ENCODE measurements at places on chromosomes 5 and 9. TPM values are rescaled to one million over a fixed set of nuclear protein-coding genes. Genes with fewer than 3 reads are reported as not detected.

Gene REEP5
- 61.9 TPM for total RNA-seq

Gene HTR1A
- not detected for total RNA-seq

Gene FAM221B
- total RNA-seq, result 0.29 TPM

DNA sequence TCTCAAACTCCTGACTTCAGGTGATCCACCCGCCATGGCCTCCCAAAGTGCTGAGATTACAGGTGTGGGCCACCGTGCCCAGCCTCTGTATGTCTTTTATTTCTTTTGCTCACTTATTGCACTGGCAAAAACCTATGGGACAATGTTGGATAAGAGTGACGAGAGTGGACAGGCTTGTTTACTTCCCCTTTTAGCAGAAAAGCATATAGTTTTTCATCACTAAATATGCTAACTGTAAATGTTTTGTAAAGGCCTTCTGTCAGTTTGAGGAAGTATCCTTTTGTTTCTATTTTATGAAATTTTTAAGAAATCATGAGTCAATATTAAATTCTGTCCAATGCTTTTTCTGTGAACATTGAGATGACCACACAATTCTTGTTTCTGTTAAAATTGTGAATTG, 103.3 kb downstream of the AUH start:
- H3K4me3 ChIP-seq, result no peak overlapping the region
- H3K27me3 ChIP-seq, result no peaks in the 10 kb centered on the region
- DNase-seq, result no peak
- H3K36me3 ChIP-seq, result no peaks in the 10 kb centered on the region
- H3K4me1 ChIP-seq, result no peaks in the 10 kb centered on the region
- no peak overlapping the region for H3K27ac ChIP-seq

- no peak overlapping the region for H3K27ac ChIP-seq
- H3K4me3 ChIP-seq, result no peak overlapping the region
- H3K4me1 ChIP-seq, result no peaks in the 10 kb centered on the region
- no peak for DNase-seq
Observed at GRCh38 chr9:37507566-37508134, 21.9 kb downstream of the POLR1E start.

DNA sequence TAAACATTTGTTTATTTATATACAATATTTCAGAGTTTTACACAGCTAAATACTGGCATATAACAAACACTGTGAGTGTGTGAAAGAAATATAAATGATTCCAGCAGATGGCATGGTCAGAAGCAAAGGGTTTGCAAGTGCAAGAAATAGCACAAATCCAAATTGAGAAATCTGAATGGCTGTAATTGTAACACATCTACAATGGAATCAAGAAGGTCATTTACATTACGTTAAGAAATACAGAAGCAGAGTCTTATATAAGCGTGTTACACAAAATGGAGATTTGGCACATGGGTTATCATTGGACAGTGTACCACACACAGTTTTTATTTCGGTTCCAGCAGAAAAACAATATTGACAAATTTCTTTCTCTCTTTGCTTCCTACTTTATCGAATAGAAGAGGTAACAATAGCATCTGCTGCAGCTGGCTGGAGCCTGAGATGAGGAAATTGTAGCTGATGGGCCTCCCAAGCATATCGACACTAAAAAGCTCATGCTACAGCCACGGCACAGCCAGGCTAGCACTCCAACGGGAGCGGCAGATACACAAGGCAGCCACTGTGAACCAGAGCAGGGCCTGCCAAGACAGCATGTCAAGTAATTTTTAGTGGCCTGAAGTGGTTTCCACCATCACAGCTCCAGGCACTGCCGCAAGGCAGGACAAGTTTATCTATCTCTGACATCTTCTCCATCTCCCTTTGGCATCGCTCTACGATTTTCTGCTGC, 564.6 kb upstream of the DMAC1 start:
- H3K27ac ChIP-seq, result no peak overlapping the region
- no peaks in the 10 kb centered on the region for H3K27me3 ChIP-seq
- no peak for DNase-seq
- no peaks in the 10 kb centered on the region for H3K36me3 ChIP-seq
- no peak overlapping the region for H3K4me3 ChIP-seq
- no peaks in the 10 kb centered on the region for H3K4me1 ChIP-seq

GRCh38 chr9:121990600-121991306, 102.4 kb downstream of the TTLL11 start:
- no peak for DNase-seq
- H3K36me3 ChIP-seq, result no peaks in the 10 kb centered on the region
- H3K27me3 ChIP-seq, result no peaks in the 10 kb centered on the region
- H3K4me3 ChIP-seq, result no peak overlapping the region
- H3K4me1 ChIP-seq, result no peaks in the 10 kb centered on the region
- no peak overlapping the region for H3K27ac ChIP-seq

DNA sequence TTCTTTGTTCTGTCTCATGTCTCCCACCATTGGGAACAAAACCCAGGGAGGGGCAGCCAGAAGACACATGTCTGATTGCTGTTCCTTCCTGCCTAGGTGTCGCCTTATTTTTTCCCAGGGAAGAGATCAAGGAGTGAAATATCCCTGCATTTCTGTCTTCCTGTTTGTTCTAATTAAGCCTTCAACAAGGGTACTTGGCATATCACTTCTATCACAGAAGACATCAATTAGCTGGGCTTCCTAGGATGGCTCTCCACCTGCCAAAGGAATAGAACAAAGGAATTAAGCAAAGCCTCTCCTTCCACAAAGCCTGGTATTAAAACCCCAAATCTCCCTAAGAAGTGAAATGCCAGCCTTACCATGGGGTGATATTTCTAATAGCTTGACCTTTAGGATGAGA, 299.5 kb upstream of the CD180 start:
- H3K4me1 ChIP-seq, result no peaks in the 10 kb centered on the region
- H3K27me3 ChIP-seq, result 0 out of 2 replicates have a peak, but pooled peaks cover 3% of the 10 kb centered on the region
- H3K4me3 ChIP-seq, result no peak overlapping the region
- H3K27ac ChIP-seq, result no peak overlapping the region
- no peak for DNase-seq

DNA sequence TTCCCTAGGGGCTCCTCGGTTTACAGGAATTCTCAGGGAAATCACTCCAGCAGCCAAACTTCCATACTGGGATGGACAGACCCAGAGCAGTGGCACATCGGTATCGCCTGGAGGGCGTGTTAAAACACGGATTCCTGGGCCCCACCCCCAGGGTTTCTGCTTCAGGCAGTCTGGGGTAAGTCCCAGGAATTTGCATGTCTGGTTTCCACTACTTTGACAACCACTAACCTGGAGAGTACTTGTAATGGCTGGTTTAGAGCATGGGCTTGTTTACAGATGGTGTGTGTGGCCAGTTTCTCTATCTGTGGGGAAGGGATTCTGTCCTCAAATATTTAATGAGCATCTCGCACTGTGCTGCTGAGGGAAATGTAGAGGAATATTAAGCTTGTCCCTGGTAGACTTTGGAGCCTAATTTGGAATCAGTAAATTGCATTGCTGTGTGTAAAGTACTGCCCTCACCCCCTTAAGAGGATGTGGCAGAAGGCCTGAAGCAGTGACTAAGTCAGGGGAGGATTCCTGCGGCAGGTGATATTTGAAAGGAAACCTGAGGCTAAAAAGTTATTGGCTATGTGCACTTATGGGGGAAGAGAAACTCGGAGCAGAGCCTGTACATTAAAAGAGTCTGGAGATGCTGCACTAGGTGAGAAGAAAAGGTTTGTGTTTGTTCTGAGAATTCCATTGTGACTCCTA, 18.6 kb upstream of the TJP2 start:
- peak overlapping the region; percentile 7 for H3K4me3 ChIP-seq
- peak; percentile 78 for DNase-seq
- H3K4me1 ChIP-seq, result peaks cover 16% of the 10 kb centered on the region
- peak overlapping the region; percentile 36 for H3K27ac ChIP-seq

- no peaks in the 10 kb centered on the region for H3K36me3 ChIP-seq
- peak; percentile 22 for DNase-seq
- no peaks in the 10 kb centered on the region for H3K4me1 ChIP-seq
- no peaks in the 10 kb centered on the region for H3K27me3 ChIP-seq
- H3K27ac ChIP-seq, result no peak overlapping the region
Observed at GRCh38 chr9:116998305-116998704, 311.2 kb downstream of the TRIM32 start.

- no peak for DNase-seq
- H3K4me3 ChIP-seq, result no peak overlapping the region
- no peaks in the 10 kb centered on the region for H3K36me3 ChIP-seq
- no peaks in the 10 kb centered on the region for H3K27me3 ChIP-seq
Observed at GRCh38 chr9:13915131-13915530, 398.8 kb downstream of the NFIB start.

- no peaks in the 10 kb centered on the region for H3K4me1 ChIP-seq
- H3K4me3 ChIP-seq, result no peak overlapping the region
- H3K36me3 ChIP-seq, result no peaks in the 10 kb centered on the region
- no peak for DNase-seq
- H3K27me3 ChIP-seq, result no peaks in the 10 kb centered on the region
Observed at GRCh38 chr5:111649516-111649915, 107.5 kb downstream of the NREP start.

DNA sequence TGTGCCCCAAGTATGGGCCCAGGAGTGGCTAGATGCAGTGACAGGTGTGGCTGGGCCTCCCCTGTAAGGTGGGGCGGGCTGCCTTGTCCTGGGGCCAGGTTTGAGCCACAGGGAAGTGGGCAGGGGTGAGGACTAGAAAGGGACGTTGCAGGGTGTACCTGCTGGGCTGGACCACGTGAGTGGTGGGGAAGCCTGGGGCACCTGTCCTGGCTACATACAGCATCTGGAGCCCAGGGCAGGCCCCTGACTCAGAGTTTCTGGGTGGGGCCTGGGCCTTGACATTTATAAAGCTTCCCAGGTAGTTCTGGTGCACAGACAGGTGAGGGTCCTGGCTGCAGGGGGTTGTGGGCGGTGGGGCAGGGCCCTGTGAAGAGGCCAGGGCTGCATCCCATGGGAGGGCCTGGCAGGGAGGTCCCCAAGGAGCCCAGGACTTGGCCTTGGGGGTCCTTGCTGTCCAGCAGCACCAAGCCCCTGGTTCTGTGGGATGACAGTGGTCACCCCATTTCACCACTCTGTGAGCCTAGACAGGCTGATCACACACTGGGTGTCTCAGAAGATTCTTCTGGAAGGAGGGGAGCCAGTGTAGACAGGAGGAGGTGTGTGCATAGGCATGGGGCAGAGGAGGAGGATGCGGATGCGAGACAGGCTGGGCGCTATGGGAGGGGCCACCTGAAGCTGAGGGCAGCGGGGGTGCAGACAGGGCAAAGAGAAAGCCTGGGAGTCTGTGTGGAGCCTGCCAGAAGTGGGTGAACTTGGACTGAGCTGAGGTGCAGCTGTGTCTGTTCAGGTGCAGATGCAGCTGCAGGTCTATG, 94.0 kb downstream of the PHF2 start:
- H3K36me3 ChIP-seq, result no peaks in the 10 kb centered on the region
- no peak overlapping the region for H3K4me3 ChIP-seq

DNA sequence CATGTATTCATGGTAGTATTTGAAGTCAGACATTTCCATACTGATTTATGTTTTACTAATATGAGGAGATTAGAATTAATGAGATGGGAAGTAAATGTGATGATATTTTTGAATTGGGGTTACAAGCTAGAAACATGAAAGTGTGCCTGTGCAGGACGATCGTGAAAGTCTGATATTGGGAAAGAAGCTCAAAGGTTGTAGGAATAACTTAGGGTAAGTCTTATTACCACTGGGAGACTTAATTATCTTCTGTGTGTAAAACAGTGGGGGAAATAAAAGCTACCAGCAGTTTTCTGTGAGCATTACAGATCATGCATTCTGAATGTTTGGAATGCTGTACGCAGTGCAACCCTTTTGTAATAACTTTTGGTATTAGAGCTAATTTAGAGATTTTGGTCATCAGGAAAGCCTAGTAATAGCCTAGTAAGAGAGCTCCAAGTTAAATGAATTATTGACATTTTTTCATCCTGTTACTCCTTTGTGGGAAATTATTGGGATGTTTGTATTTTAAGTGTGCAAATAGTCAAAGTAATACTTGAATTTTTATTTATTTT, 153.9 kb downstream of the PCSK5 start:
- no peaks in the 10 kb centered on the region for H3K36me3 ChIP-seq
- no peaks in the 10 kb centered on the region for H3K27me3 ChIP-seq
- H3K4me3 ChIP-seq, result no peak overlapping the region
- H3K4me1 ChIP-seq, result no peaks in the 10 kb centered on the region
- no peak for DNase-seq

DNA sequence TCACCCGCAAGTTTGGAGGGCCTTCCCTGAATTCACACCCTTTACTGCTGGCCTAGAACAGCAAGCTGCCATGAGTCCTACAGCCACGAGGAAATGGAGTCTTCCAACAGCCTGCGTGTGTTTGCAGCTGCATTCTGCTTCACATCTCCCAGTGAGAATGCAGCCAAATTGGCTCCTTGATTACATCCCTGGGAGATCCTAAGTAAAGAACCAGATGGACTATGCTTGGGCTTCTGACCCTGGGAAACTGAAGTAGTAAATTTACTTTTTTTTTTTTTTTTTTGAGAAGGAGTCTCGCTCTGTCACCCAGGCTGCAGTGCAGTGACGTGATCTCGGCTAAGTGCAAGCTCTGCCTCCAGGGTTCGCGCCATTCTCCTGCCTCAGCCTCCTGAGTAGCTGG, 617.0 kb upstream of the CDH18 start:
- no peaks in the 10 kb centered on the region for H3K36me3 ChIP-seq
- H3K27ac ChIP-seq, result no peak overlapping the region
- peaks cover 5% of the 10 kb centered on the region for H3K4me1 ChIP-seq
- no peak overlapping the region for H3K4me3 ChIP-seq

DNA sequence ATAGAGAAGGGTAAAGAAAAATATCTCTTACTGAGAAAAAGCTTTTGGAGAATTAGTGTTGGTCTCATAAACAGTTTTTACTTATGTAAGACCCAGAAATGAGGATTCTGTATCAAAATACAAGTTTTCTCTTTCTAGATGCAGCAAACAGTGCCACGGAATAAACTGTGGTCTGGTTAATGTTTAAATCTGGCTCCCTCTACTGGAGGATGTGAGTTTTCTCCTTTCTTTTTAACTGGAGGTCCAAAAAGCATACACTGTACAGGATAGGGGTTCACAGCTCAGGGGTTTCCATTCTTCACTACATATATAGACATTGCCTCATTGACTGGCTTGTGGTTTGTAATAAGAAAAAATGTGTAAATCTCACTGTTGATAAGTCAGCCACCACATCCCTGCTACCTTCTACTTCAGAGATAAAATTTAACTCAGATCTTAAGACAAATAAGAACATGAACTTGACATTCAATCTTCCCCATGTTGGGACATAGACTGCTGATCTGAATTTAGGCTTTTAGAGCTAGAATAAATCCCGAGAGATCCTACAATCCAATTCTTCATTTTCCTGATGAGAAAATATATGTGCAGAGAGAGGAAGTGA, 98.9 kb downstream of the CFAP95 start:
- H3K4me3 ChIP-seq, result no peak overlapping the region
- H3K27me3 ChIP-seq, result no peaks in the 10 kb centered on the region
- no peaks in the 10 kb centered on the region for H3K36me3 ChIP-seq
- peaks cover 15% of the 10 kb centered on the region for H3K4me1 ChIP-seq
- H3K27ac ChIP-seq, result no peak overlapping the region

Measured in PC-3 (cell line).